Panc1 (cell line): ENCODE measurements at places on chromosomes 3 and 15. TPM values are rescaled to one million over a fixed set of nuclear protein-coding genes. Genes with fewer than 3 reads are reported as not detected.

XIRP1 gene
- not detected for total RNA-seq

DNA sequence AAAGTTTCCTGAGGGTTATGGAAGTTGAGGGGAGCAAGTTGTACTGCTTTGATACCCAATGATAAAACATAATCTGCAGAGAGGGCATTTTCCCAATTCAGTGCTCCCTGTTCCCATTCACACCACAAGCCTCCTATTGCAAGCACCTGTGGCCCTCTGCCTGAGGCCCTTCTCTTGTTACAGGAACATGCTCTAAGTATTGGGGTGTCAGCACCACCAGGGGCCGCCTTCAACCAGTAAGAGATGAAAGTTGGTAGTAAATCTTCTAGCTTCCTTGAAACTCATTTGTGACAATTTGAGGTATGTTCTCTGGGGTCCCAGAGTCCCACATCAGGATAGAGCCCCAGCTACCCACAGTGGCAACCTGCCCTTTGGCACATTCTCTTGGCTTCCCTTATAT, 265.4 kb upstream of the ARHGEF26 start:
- DNase-seq = no peak

DNA sequence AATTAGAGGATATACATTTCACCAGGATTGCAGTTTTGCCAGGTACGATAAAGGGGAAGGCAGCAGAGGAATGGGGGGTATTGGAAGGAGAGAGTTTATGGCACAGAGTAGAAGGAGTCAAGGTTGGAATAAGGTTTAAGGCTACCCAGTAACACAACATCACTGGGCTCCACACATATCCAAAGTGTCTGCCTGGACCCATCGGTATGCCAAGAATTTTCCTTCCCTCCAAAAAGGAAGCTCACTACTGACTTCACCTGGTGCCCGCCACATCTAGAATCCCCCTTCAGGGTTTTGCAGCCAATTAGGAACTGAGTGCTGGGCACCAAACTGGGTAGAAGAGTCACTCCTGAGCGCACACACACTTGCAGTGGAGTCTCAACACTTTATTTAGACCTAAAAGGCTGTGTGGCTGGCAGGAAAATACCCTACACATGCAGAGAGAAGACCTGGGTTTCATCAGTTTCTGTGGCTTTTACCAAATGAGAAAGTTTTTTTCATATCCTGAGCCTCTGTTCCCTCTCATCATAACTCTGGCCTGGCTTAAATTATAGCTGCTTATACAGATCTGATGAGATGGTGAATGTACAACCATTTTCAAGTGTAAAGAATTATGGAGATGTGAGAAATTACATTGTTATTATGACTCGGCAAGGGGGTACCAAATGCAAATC, 190.8 kb upstream of the LPP start:
- no peak for DNase-seq

- no peak for DNase-seq
Measured at GRCh38 chr3:19436746-19437145, 288.4 kb downstream of the KCNH8 start.

DNA sequence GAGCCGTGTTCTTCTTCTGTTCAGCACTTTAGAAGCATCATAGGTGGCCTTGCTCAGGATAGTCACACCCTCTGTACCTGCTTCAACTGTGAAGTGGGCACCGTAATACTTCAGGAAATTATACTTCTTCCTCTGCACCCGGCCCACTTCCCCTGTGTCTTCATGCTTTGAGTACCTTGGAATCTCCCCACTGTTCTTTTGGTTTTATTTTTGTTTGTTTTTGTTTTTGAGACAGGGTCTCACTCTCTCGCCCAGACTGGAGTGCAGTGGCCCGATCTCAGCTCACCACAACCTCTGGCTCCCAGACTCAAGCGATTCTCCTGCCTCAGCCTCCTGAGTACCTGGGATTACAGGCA, 1.7 kb downstream of the P2RY14 start:
- DNase-seq = no peak

GRCh38 chr3:40580494-40581091, 55.8 kb downstream of the ZNF621 start:
- DNase-seq = peak; percentile 54

DNA sequence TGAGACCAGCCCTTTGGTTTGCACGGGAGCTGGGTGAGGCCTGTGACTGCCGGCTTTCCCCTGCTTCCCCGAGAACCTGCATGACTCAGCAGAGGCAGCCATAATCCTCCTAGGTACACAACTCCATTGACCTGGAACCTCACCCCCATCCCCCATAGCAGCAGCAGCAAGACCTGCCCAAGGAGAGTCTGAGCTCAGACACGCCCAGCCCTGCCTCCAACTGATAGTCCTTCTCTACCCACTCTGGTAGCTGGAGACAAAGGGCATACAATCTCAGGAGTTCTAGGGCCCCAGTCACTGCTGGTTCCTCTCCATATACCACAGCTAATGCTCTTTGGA, 141.0 kb upstream of the ARHGEF26 start:
- no peak for DNase-seq

ABCC5 gene
- 35.1 TPM for total RNA-seq

DNA sequence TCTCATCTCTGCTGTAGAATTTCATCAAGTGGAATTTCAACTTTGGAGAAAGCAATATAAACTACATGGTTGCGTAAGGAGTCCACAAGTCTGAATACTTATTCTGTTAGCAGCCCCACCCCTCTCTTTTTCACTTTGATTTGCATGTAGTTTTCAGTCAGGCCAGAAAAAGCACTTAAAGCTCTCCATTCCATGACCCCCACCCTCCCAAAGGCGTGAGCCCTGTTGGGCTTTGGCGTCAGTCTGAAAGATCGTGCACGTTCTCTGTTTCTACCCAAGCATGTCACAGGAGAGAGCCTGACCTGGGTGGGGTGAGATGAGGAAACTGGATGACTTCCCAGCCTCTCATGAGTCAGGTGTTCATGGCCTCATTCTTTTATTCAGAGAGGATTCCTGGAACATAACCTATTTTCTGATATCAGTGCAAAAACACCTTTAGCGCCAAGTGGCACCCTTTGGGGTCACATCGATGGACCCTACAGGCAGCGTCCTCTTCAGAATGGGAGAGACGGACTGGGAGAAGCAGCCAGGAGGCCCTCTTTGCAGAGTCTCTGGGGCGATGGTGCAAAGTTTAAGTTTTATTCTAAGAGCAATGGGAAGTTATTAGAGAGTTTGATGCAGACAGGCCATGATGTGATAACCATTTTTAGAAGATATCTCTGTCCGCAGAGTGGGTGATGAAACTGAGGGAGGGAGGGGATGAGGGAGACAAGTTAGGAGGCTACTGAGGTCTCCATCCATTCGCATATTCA, 55.8 kb downstream of the LSM3 start:
- no peak for DNase-seq

- DNase-seq = no peak
Measured at GRCh38 chr3:12473511-12473910, 10.8 kb upstream of the TSEN2 start.

CAMP gene
- total RNA-seq = not detected

DNA sequence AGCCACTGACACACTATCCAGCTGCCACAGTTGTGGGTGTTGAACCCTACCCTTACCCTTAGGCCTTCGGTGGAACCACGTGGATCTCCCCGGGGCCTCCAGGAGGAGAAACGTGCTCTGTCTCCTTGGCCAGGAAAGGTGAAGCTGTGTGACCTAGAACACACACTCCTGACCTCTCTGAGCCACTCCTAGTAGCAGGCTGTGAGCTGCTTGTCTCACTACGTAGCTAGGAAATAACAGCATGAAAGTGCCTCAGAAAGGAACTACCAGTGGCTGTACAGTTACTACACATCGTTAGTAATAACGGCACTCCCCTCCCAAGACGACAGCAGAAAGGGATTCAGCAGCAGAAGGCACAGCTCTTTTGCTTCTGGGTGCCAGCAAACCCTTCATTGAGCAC, 36.2 kb upstream of the SLC6A6 start:
- no peak for DNase-seq

- DNase-seq = no peak
Measured at GRCh38 chr15:39462691-39463090, 118.2 kb upstream of the THBS1 start.

GRCh38 chr3:116969135-116969534, 259.6 kb downstream of the TUSC7 start:
- DNase-seq = no peak

GOLGA8M gene
- 0.87 TPM for total RNA-seq

SLC27A2 gene
- 0.18 TPM for total RNA-seq

DNA sequence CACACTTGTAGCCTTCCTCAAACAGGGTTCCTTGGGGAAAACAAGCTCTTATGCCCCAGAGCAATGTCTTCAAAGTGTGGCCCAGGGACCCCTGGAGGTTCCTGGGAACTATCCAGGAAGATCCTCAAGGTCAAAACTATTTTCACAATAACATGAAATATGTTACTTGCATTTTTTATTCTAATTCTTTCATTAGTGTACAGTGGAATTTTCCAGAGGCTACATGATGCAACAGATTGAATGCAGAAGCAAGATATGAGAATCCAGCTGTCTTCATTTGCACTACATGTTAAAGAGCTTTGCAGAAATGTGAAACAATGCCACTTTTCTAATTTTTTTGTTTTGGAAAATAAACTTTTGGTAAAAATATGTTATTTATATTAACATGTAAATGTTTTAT, 190.9 kb downstream of the SLC9A9 start:
- no peak for DNase-seq

GRCh38 chr3:8286086-8286485, 215.5 kb upstream of the LMCD1 start:
- no peak for DNase-seq

ATP13A5 gene
- not detected for total RNA-seq

- DNase-seq = no peak
Measured at GRCh38 chr3:25335356-25335755, 92.7 kb upstream of the RARB start.

DNA sequence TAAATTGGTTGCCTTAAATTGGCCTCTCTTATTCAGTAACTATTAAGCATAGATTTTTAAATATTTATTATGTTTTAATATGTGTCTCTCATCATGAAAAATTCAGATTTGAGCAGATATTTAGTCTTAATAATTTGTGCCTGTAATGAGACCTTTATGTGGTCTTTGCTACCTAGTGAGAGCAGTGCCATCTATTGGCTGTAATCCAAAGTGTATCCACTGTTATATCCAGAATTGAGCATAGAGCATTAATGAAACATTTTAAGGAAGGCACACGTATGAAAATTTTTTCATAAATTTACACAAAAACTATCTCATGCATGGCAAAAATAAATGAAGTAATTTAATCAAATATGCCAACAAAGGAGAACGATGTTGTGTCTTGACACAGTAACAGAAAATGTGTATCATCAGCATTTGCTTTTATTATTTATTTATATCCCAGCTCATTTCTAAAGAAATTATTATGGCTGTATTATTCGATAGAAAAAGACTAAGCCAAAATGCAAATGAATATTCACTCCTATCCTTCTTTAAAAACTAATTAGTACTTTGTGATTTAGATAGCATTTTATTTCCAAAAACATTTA, 203.5 kb downstream of the RSRC1 start:
- peak; percentile 22 for DNase-seq

DNA sequence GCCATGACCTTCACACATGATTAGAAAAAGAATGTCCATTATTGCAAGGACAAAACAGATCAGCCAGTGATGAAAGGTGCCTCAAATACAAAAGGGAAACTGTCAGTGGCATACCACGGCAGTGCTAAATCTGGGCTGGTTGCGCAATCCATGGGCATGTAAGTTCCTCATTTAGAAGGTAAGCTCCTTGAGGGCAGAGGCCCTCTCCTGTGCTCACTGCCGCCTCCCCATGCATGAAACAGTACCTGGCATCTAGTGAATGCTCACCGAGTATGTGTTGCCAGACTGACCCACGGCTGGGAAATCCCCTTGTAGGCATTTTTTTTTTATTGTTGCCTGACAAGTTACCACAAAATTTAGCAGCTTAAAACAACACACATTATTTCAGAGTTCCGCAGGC, 312.1 kb upstream of the CHRM5 start:
- DNase-seq = no peak

GRCh38 chr15:92596623-92597022, 59.0 kb downstream of the FAM174B start:
- no peak for DNase-seq

EOGT gene
- total RNA-seq = 29.1 TPM

OPA1 gene
- total RNA-seq = 109 TPM

GRCh38 chr15:98907927-98908471, 99.6 kb downstream of the PGPEP1L start:
- no peak for DNase-seq

GRCh38 chr3:14194865-14195264, 16.2 kb downstream of the LSM3 start:
- no peak for DNase-seq

CORO2B gene
- 0.36 TPM for total RNA-seq

POMGNT2 gene
- total RNA-seq = 10.1 TPM

DNA sequence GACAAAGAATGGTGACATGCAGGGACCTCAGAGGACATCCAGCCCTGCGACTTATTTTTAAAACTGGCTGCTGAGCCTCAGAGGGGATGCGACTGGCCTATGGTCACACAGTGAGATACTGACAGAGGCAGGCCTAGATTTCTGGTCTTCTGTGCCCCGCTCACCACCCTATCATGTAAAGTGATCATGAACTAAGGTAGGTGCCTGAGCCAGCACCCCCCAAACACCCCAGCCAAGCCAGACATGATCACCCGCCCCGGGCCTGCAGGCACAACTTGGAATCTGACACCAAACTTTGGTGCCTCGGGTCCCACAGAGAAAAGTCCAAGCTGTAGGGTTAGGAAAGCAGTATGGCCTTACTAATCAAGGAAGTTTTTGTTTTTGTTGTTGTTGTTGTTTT, 33.9 kb upstream of the HHATL start:
- DNase-seq = no peak

CCDC39 gene
- total RNA-seq = not detected

DNA sequence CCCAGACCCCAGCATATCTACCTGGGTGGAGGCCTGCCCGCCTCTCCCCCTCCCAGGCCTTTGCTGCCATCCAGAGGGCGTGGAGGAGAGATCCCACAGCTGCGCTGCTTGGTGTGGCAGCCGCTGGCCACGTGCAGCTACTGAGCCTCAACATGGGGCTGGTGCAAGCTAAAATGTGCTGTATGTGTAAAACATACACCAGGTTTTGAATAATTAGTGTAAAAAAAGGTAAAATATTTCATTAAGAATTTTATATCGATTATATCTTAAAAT, 95.8 kb downstream of the SEC22A start:
- DNase-seq = no peak

- DNase-seq = no peak
Measured at GRCh38 chr3:148932972-148933371, 58.4 kb upstream of the GYG1 start.

- DNase-seq = no peak
Measured at GRCh38 chr3:187551416-187551815, 118.8 kb downstream of the SST start.
